ENCODE measurements at places on chromosomes 3 and 15.

GRCh38 chr15:90914305-90915080, 11.4 kb downstream of the MAN2A2 start:
- DNase-seq = no peak

- peak; percentile 6 for DNase-seq
Measured at GRCh38 chr3:13301286-13301987, 118.7 kb downstream of the NUP210 start.

GRCh38 chr3:177804032-177804431, 606.8 kb upstream of the TBL1XR1 start:
- no peak for DNase-seq

DNA sequence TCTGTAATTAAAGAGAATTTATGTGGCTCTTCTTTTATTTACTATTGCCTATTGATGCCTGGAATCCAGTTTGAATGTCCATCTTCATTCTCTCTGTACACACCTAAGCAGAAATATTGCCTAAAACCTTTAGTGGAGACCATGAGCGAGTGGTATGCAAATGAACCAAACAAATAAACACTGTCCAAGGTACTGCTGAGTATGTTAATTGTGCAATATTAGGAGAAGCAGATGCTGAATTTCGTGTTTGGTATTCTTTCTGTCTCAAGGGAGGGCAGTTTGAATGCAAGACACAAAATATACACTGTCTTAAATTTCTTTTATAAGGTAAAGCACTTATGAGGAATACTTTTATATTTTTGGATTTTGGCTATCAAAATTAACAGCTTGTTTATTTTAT, 440.9 kb downstream of the RBMS3 start:
- no peak for DNase-seq

Measured in fibroblast of skin of left biceps (primary cell).